Thymus (tissue), 14 donors: ENCODE measurements at places on chromosomes 12 and 14. TPM values are rescaled to one million over a fixed set of nuclear protein-coding genes. Genes with fewer than 3 reads are reported as not detected.

Gene C12orf54
- total RNA-seq: 0.19 TPM

GRCh38 chr12:69087986-69088385 is 151.4 kb upstream of the CPSF6 start:
- DNase-seq: no peak

GRCh38 chr12:92365333-92365732 is 219.7 kb upstream of the BTG1 start:
- DNase-seq: no peak

DNA sequence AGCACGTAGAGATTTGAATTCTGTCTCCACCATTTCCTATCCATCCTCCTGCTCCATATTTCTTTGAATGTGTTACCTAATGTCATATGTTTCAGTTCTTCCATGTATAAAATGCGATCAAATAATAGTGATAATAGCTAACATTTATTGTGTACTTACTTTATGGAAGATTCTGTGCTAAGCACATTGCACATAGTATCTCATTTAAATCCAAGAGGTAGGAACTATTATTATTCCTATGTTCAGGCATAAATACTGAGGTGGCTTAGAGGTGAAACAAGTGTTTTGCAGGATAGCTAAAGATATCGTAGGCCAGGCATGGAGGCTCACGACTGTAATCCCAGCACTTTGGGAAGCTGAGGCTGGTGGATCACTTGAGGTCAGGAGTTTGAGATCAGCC is 17.5 kb upstream of the AICDA start:
- no peak for DNase-seq

DNA sequence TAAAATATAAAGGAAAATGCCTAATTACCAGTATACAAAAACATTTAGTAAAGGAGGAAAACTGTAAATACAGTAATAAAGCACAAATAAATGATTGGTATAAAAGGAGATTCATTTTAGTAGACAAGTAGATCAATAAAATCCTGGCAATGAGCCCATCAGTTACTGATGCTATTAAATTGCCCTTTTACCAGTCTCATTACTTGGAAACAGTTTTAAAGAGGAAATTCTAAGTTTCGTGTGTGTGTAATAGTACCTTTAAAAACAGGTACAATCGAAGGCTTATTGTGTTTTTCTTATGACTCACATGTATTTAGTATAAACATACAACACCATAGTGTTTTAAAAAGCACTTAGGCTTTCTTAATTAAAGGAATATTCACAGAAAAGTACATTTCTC is 46.4 kb upstream of the SYT10 start:
- DNase-seq: no peak

DNA sequence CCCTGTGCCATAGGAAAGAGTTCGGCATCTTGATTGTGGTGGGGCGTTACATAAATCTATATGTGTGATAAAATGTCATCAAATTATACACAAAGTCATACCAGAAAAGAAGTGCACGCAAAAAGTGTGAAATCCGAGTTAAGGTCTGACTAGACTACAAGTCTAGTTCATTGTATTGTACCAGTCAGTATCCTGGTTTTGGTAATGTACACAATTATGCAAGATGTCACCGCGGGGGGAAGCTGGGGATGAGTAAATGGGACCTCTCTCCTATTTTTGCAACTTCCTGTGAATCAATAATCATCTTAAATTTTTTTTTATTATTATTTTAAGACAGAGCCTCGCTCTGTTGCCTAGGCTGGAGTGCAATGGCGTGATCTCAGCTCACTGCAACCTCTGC is 43.2 kb upstream of the BCL11B start:
- no peak for DNase-seq

- no peak for DNase-seq
Measured at GRCh38 chr12:8077207-8077606, 4.9 kb upstream of the NECAP1 start.
